ENCODE measurements at places on chromosomes 5 and 9. TPM values are rescaled to one million over a fixed set of nuclear protein-coding genes. Genes with fewer than 3 reads are reported as not detected.

GRCh38 chr9:121780177-121781040 lies 129.0 kb downstream of the DAB2IP start:
- DNase-seq: no peak

Gene SLCO4C1
- total RNA-seq: not detected

- DNase-seq: no peak
These were observed 29.3 kb upstream of the CPEB4 start for GRCh38 chr5:173858670-173859407.

GRCh38 chr5:34977934-34978613 lies 48.7 kb downstream of the DNAJC21 start:
- DNase-seq: no peak

GRCh38 chr9:108103046-108103693 lies 613.6 kb upstream of the KLF4 start:
- DNase-seq: no peak

DNA sequence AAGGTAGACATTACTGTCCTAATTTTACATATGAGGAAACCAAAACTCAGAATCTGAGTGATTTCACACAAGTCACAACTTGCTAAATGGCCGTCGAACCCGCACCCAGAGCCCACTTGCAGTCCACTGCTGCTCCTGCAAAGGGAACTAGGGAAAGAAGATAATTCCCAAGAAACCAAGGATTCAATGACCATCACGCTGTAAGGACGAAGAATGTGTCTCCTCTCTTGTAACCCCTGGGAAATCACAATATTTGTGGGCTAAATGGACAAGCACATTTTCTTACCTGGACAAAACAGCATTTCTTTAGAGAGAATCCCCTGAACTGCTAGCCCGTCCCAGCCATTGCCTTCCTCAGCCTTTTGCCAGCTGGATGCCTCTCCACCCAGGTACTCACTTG lies 2.4 kb downstream of the RPS14 start:
- DNase-seq: no peak

- DNase-seq: peak; percentile 84
These were observed 21.6 kb downstream of the MRPL22 start for GRCh38 chr5:154962494-154962893.

GRCh38 chr9:36503172-36504088 lies 69.3 kb upstream of the MELK start:
- no peak for DNase-seq

DNA sequence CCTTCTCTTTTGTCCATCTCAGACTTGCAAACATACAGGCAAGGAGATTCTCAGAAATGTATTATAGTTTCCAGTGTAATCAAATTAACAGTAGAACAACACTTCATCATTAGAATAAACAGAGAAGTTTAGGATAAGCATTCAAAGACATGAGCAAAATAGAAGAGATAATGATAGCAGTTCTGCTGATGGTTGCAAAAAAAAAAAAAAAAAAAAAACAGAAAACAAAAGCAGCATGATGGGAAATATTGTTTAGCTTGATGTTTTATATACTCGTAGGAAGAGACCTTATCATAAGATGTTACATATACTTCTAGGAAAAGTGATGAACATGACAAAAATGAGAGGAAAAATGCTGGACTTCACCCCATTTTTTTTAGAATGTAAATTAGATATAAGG lies 1356.2 kb downstream of the MAT2B start:
- DNase-seq: no peak

GRCh38 chr9:89771205-89771604 lies 166.4 kb downstream of the GADD45G start:
- DNase-seq: no peak

Gene NMUR2
- total RNA-seq: not detected
